ENCODE measurements at places on chromosomes 7 and 10.

GRCh38 chr7:37786741-37787569, 61.4 kb upstream of the NME8 start:
- no peak overlapping the region for H3K4me3 ChIP-seq
- no peak for DNase-seq
- H3K36me3 ChIP-seq = no peaks in the 10 kb centered on the region
- H3K27ac ChIP-seq = no peak overlapping the region

DNA sequence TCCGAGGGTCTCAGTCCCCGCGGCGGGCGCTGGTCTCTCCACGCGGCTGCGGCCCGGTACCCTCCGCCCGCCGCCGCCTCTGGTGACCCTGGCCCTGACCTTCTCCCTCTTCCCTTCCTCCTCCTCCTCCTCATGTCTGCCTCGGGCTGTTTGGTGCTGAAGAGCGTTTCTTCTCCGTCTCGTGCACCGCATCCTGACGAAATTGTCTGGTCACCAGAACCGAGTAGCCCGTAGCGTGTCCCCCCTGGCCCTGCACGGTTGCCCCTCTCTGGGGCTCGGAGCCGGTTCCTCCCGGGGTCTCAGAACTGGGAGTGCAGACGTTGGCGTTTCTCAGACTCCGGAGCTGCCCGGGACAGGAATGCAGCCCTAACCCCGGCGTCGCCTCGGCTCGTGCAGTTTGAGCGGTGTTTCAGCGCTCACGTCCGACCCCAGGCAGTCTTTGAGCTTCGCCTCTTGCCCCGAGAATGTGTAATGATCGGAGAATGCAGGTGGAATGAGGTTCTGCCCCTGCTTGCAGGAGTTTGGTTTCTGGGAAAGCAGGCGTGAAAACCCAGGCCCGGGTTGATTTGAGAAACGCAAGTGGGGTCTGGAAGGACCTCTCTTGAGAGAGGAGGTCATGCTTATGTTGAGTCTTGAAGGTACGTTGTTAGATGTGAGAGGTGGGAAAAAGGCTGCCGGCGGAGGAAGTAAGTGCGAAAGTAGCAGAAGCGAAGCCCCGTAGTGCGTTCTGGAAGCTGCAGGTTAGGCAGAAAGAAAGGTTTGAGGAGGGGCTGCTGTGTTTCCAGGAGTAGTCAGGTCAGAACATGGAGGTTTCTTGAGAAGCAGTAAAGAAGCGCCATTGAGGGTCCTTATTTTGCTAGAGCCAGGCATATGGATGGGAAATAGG, 743 bp downstream of the RBM17 start:
- H3K27me3 ChIP-seq = no peaks in the 10 kb centered on the region
- H3K4me1 ChIP-seq = peaks cover 44% of the 10 kb centered on the region
- peak overlapping the region; percentile 92 for H3K4me3 ChIP-seq

DNA sequence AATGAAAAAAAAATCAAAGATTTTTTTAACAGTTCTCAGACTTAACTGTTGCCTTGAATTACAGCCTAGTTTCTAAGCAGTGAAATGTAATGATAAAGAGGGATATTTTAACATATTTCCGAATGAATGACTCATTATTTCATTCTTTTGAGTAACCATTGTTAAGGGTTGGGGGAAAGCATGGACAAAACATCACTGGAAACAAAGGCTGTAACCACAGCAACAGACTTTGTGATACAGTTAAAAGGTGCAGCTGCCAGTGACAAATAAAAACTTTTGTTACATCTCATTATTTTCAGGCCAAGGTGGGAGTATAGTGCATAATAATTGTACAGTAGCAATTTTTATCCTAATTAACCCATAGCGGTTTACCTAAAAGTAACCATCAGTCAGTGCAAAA, 172.6 kb downstream of the LRRTM3 start:
- no peak for DNase-seq
- H3K4me1 ChIP-seq = no peaks in the 10 kb centered on the region
- H3K27me3 ChIP-seq = no peaks in the 10 kb centered on the region
- H3K27ac ChIP-seq = no peak overlapping the region

DNA sequence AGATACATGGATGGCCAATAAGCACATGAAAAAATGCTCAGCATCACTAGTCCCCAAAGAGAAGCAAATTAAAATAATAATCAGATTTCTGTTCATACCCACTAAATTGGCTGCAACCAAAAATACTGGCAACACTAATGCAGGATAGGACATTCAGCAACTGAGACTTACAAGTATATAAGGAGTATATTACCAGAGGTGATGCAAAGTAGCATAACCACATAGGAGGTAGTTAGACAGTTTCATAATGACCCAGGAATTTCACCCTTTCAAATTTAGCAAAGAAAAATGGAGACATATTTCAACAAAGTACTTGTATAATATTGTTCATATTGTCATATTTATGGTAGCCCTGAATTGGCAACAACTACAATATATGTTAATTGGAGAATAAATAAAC, 727.8 kb downstream of the GRID1 start:
- DNase-seq = no peak
- H3K4me1 ChIP-seq = no peaks in the 10 kb centered on the region
- no peak overlapping the region for H3K4me3 ChIP-seq
- no peaks in the 10 kb centered on the region for H3K36me3 ChIP-seq

DNA sequence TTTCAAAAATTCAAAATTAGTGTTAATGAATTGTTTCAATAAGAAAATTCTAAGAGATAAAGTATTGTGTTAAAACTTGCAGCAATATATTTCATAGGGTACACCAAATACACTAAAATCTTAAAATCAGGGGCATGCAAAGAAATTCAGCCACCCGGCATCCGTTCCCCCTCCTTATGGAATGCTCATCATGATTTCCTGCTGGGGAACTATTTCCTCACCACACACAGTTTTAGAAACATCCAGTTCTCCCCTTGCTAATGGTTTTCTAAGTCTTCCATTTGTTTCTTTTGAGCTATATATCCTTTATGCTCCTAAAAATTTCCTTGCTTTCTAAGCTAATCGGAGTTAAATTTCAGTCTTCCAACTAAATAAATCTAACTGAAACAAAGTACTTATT, 60.7 kb downstream of the CHCHD3 start:
- H3K27ac ChIP-seq = no peak overlapping the region
- H3K4me1 ChIP-seq = no peaks in the 10 kb centered on the region
- no peaks in the 10 kb centered on the region for H3K27me3 ChIP-seq
- no peak overlapping the region for H3K4me3 ChIP-seq

DNA sequence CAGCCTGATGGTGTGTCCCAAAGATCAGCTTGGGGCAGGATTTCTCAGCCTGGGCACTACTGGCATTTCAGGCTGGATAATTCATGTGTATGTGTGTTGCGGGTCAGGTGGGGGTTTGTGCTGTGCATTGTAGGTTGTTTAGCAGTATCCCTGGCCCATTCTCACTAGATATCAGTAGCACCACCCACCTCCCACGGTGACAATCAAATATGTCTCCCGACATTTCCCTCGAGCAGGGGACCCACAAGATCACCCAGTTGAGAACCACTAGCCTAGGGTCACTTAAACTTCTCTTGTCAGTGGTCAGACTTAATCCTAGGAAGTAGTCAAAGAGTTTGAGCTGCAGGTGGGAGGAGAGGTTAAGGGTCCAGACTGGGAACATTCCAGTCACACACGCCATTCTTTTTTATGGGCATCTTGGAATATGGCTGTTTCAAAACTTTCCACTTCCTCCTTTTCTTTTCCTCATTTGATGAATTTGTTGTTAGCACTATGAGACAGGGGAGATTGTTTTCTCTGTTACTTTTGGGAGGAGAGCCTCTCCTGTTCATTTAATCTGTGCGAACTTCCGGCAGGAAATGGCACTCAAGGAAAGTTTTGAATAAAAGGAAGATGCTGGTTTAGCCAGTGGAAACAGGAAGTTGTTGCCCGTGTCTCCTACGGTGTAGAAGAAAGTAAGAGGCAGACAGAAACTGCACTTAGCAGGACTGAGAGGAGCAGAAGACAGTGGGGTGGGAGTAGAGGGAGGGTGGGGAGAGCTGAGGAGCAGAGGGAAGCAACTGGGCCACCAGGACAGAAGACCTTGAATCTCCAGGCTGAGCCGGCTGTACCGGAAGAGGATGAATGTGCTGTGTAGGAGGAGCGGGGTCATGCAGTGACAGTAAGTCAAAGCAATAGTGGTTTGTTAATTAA, 17.6 kb upstream of the EXOC6 start:
- H3K4me1 ChIP-seq = peaks cover 10% of the 10 kb centered on the region
- H3K4me3 ChIP-seq = peak overlapping the region; percentile 31
- H3K27ac ChIP-seq = no peak overlapping the region
- DNase-seq = no peak
- no peaks in the 10 kb centered on the region for H3K27me3 ChIP-seq

DNA sequence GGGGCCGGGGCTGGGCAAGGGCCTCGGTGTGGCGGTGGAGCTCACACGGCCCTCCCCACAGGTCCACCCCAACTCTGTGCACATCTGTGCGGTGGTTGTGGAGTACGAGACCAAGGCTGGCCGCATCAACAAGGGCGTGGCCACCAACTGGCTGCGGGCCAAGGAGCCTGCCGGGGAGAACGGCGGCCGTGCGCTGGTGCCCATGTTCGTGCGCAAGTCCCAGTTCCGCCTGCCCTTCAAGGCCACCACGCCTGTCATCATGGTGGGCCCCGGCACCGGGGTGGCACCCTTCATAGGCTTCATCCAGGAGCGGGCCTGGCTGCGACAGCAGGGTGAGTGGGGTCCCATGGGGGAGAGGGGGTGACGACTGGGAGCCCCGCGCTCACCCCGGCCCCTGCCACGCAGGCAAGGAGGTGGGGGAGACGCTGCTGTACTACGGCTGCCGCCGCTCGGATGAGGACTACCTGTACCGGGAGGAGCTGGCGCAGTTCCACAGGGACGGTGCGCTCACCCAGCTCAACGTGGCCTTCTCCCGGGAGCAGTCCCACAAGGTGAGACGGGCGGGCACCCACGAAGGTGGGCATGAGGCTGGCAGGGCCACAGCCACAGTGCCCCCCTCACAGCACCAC, 8.8 kb downstream of the TMEM120A start:
- DNase-seq = no peak
- peaks cover 3% of the 10 kb centered on the region for H3K4me1 ChIP-seq
- no peak overlapping the region for H3K27ac ChIP-seq
- H3K4me3 ChIP-seq = no peak overlapping the region
- peaks cover 56% of the 10 kb centered on the region for H3K36me3 ChIP-seq
